ENCODE measurements at places on chromosomes 16 and 17.

GRCh38 chr16:48188449-48189102 is 32.8 kb upstream of the ABCC12 start:
- DNase-seq, result no peak
- H3K4me3 ChIP-seq, result no peak overlapping the region
- H3K27me3 ChIP-seq, result no peaks in the 10 kb centered on the region
- H3K4me1 ChIP-seq, result no peaks in the 10 kb centered on the region
- H3K27ac ChIP-seq, result no peak overlapping the region

GRCh38 chr16:2711370-2712062 is 8.5 kb downstream of the PRSS27 start:
- no peaks in the 10 kb centered on the region for H3K27me3 ChIP-seq
- H3K27ac ChIP-seq, result no peak overlapping the region
- peaks cover 9% of the 10 kb centered on the region for H3K4me1 ChIP-seq

GRCh38 chr16:10883004-10883403 is 6.0 kb downstream of the CIITA start:
- no peaks in the 10 kb centered on the region for H3K36me3 ChIP-seq
- H3K4me3 ChIP-seq, result no peak overlapping the region

GRCh38 chr17:17552351-17553216 is 38.9 kb downstream of the PEMT start:
- H3K27me3 ChIP-seq, result no peaks in the 10 kb centered on the region
- H3K4me3 ChIP-seq, result no peak overlapping the region
- no peak for DNase-seq
- no peaks in the 10 kb centered on the region for H3K4me1 ChIP-seq

DNA sequence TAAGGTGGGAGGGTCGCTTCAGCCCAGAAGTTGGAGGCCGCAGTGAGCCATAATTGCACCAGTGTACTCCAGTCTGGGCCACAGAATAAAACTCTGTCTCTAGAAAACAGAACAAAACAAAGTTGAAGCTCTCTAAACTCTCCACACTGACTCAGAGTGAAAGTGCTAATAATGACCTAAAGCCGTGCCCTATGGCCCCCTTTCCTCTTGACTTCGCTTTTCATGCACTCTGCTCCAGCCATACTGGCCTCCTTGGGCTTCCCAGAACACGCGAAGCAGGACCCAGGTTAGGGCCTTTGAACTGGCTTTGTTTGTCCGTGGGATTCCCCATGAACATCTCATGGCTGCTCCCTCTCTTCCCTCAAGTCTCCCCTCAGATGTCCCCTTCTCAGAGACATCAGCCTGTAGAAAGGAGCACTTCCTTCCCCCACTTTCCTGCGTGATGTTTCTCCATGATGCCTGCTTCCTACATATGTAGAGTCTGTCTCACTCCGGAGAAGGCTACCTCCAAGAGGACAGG is 18.6 kb upstream of the SPN start:
- DNase-seq, result no peak
- no peaks in the 10 kb centered on the region for H3K36me3 ChIP-seq
- no peak overlapping the region for H3K4me3 ChIP-seq

All from effector memory CD4-positive, alpha-beta T cell (primary cell).